ENCODE measurements at places on chromosomes 12 and 14.

DNA sequence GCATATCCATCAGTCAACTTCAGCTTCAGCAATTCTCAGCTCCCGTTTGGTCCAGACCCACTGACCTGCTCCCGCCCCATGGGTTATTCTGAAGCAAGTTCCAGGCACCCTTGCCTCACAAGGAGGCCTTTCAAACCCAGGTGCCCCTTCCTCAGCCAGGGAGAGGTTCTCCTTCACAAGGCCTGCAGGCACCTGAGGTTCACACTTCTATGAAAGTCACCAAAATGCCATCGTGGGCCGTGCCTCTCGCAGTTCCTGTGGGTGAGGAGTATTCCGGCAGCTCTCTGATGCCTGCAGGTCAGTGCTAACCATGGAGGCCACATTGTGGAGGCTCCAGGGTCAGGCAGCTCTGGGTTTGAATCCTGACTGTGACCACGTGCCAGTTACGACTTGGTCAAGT, 40.2 kb upstream of the BCL7A start:
- DNase-seq = no peak

DNA sequence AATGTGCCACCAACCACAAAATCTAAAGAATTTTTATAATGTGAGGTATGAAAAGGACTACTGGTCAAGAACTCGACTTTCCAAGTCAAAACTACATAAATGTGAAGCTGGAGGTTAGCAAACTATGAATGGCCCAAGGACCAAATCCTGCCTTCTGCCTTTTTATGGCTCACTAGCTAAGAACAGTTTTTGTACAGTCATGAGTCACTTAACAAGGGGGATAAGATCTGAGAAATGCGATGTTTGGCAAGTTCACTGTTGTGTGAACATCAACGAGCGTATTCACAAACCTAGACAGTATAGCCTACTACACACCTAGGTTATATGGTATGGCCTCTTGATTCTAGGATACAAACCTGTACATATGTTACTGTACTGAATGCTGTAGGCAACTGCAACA, 28.2 kb downstream of the FERMT2 start:
- peak; percentile 47 for DNase-seq

DNA sequence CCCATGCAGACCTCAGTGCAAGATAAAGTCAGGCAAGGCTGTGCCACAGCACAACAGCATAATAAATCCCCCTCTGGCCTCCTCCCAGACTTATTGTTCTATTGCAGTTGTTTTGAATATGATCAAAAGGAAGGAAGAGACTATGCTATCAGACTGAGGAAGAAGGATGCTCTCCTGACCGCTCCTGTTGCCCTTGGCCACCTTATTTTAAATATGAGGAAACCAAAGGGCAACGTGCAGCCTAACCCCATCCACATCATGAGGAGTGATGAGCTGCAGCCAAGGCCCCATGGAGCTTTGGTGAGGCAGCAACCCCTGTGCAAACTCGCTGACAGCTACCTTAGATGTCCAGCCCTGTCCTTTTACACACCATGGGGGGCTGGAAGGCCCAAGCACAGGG, 291.7 kb downstream of the ZFP36L1 start:
- no peak for DNase-seq

DNA sequence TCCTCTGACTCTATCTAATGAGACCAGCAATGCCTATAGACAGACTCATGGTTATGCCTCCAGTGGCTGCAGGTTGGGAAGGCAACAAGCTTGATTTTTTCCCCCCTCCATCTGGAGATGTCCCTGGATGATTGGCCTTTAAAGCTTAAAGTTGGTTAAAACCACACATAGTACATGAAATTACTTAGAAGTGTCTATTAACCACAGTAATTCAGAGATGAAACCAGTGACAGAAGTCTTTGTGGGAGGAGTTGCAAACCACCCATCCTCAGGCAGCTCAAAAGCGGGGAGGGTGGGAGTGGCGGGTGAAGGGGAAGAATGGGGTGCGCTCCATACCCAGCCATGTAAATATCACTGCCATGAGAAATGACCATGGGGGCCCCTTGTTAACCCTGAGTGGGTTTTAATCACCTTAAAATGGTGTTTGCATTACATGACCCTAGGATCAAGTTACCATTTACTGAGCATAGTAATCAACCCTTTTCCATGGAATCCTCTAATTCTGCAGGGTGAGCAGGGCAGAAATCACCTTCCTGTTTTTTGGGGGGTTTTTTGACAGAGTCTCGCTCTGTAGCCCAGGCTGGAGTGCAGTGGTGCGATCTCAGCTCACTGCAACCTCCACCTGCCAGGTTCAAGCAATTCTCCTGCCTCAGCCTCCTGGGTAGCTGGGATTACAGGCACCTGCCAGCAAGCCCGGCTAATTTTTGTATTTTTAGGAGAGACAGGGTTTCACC, 133.5 kb downstream of the FOXN3 start:
- no peak for DNase-seq

All from RPMI7951 (cell line).